ENCODE measurements at places on chromosomes 3 and 15.

- no peak for DNase-seq
These were observed 2.5 kb upstream of the PLCH1 start for GRCh38 chr3:155747286-155747945.

DNA sequence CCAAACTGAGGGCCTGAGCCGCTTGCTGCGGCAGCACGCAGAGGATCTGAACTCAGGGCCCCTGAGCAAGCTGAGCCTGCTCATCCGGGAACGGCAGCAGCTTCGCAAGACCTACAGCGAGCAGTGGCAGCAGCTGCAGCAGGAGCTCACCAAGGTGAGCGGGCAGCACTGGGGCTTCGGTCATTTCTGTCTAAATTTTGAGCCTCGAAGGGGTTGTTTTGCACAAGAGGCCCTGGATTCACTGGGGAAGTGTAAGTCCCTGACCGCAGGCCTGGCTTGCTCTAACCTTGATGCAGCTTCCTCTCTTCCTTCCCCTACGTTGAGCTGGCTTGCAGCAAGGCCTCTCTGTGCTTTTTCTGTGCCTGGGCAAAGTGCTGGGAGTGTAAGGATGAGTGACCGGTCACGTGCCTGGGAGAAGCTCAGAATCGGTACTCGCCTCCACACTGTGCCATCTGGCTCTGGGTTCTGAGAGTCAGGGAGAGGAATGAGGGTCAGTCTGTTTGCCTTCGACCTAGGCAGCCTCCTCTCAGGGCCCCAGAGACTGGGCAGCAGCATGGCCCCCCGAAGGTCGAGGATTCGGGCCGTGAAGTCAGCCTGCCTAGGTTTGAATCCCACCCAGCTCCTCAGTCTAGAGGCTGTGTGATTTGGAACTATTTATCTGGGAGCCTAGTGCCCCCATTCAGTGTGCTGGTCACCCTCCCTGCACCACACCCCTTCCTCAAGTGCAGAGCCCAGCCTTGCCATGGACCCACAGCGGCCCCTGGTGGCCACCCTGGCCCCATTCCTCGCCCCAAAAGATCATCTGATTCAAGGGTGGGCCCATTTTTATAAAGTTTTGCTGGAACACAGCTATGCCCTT is 1.4 kb downstream of the FES start:
- peak; percentile 84 for DNase-seq

- peak; percentile 26 for DNase-seq
These were observed 712 bp downstream of the RTF1 start for GRCh38 chr15:41417418-41418195.

DNA sequence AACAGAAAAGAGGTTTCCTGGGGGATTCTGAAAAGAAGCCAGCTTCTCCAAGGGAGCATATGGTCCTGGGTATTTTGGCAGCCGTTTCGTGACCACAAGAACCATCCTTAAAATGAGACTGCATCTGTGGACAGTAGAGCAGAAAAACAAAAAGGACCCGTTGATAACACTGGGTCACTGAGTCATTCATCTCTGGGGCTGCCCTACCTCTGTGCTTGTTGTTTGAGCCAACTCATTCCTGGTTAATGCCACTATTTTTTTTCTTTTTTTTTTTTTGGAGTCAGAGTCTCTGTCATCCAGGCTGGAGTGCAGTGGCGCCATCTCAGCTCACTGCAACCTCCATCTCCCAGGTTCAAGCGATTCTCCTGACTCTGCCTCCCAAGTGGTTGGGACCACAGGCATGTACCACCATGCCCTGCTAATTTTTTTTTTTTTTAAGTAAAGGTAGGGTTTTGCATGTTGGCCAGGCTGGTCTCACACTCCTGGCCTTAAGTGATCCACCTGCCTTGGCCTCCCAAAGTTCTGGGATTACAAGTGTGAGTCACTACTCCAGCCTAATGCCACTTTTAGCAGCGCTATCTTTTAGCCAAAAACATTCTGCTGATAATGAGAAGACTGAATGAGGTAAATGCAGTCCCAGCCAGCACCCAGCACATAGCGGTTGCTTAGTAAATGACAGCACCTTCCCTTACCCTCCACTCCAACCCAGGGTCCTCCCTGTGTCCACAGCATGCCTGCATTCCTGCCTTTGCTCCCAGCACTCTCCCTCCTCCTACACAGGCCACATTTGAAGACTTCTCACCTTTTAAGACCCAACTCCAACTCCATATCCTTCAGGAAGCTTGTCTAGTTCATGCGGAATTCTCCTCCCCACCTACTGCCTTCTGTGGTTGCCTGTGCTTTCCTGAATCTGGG is 9.1 kb upstream of the ISL2 start:
- DNase-seq: no peak

DNA sequence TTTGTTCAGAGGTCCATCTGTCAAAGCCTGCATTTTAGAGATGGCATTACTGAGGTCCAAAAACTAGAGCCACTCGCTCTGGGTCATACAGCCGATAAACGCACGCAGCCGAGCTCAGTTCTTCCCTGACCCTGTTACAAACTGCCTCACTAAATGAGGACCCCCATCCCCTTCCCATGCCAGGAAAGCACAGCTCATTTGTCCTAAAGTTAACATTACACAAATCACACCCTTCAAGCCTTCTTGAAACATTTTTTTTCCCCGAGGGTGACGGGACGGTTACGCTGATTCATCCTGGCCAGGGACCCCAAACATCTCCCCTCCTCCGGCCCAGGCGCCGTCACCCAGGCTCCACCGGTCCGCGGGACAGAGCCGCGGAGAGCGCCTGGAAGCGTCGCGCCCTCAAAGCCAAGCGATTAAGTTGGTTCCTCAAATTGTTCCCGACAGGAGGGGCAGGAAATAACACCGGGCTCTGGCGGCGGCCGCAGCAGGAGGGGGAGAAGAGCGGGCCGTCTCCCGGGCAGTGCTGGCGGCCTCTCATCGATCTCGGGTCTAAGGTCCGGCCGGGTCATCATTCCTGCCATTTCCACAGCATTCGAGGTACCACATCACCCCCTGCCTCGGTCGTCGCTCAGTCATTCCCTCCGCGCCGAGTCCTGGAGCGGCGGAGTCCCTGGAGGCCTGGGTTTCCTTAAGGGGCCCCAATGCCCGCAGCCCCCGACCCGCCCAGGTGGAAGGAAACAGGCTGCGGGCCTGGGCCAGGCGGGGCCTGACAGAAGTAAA is 619 bp upstream of the CMTM8 start:
- no peak for DNase-seq

DNA sequence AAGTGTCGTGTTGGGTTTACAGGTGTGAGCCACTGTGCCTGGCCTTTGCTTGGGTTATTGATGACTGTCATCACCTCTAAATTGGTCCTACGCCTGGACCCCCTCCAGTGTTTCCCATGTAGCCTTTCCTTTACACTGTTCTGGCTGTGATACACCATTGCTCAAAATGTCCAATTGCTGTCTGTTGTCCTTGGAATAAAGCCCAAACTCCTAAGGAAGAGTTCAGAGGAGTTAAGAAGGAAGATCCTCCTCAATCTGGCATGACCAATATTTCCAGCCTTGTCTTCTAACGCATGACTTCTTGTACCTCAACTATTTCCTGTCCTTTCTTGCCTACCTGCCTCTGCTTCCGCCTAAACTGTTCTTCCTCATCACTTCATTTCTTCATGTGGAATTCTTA is 113.1 kb downstream of the POLR2M start:
- no peak for DNase-seq

DNA sequence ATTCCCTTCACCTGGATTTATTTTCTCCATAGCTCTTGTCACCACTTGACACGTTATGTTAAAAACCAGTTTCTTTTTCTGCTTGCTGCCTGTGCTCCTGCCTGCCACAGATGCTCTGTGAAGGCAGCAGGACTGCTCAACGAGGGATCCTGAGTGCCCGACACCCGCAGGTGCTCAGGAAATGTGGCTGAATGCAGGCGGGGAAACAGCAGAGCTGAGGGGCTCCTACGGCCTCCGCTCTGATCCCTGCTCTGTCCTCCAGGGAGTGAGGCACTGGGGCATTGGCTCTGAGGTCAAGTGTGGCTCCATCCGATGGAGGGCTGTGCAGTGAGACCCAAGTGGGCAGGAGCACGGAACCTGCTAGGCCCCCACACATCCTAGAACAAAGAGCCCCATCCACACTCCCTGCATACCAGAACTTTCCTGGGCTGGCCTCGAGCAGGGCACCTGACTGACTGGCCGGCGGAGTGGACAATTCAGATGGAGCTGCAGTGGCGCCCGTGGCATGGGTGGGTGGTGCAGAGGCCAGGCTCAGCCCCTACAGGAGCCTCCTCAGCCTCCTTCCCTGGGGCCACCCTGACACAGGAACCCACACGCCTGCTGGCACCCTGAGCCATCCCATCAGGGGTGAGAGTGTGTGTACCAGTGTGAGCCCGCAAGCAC is 27.9 kb downstream of the IQSEC1 start:
- DNase-seq: no peak

DNA sequence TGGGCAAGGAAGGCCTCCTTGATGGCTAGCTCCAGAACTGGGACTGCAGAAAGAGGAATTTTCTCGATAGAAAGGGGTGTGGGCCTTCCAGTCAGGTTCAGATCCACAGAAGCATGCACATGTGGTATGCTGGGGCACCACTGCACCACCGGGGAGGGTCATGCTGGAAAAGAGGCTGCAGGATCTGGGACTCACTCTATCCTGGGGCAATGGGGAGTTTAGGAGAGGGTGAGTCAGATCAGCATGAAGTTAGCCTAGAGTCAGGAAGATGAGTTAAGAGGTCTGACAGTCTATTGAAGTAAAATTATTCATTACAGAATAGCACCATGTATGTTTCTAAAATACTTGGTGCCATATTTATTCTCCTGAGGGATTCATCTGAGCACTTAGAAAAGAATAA is 130.2 kb upstream of the TOPAZ1 start:
- no peak for DNase-seq

GRCh38 chr3:158381262-158381868 is 189.6 kb upstream of the MLF1 start:
- peak; percentile 8 for DNase-seq

DNA sequence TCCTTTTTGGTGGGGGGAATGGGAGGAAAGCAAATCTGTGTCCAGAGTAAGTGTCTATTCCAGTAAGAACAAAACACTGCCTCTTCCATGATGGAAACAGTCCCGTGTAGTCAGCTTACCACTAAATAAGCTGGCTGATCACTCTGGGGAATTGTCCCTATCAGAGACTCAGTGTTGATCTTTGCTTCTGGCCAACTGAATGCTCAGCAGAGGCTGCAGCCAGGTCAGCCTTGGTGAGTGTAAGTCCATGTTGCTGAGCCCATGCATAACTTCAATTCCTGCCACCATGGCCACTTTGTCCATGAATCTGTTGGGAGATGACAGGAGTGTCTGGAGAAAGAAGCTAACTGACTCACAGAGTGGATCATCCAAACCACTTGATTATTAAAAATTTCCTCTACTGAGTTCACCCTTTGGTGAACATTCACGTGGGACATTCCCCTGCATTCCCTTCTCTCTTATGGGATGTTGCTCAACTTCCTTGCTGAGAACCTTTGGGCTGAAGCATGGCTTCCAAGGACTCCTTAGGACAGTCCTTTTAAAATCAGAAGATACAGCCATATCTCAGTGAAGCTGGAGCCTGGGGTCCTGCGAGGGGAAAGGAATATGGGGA is 33.9 kb upstream of the XCR1 start:
- no peak for DNase-seq

GRCh38 chr15:50277370-50277769 is 11.8 kb upstream of the HDC start:
- DNase-seq: no peak

DNA sequence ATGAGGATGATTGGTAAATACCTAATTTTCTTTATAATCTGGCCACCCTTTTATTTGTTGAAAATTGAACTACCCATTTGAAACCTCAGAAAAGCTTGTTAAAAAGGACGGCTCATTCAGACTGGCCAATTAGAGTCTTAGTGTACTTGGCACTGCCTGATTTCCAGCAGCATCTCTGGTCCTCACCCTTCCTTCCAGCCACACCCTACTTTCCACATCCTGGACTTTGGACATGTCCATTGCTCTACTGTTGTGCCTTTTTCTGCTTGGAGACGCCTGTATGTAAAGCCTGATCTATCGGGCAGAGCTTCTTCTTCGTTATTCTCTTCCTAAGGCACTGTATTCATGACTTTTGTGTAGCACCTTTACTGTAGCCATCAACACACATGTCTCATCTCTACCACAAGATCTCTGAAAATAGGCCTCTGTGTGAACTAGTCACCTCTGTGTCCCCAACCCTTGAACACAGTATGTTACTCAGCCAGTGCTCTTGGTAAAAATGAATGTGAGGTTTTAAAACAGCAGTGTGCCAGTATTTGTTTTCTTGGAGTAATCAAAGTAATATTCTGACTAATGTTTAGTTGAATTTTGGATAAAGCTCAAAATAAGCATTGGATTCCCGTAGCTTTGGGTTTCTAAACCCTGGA is 6.8 kb downstream of the RBM5 start:
- DNase-seq: no peak

GRCh38 chr15:67564021-67564967 is 21.8 kb downstream of the MAP2K5 start:
- DNase-seq: peak; percentile 18

GRCh38 chr3:42830437-42831320 is 21.4 kb downstream of the ACKR2 start:
- DNase-seq: no peak

DNA sequence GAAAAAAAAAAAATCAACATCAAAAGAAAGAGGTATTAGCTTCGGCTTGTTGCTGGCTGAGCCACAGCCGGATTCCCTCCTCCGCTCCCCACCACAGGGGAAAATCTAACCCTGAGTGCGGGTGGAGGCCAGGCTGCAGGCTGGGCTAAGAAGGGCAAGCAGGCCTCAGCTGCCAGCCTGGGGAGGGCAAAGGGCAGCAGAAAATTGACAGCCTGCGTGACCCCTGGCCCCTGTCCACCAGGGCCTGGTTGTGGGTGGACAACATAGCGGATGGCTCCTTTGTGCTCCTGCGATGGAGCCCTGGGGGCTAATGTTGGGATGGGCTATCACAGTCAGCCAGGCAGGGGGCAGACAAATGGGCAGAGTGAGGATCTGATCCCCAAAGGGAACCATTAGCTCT is 25.4 kb downstream of the CACNA2D2 start:
- no peak for DNase-seq

GRCh38 chr15:69388260-69388705 is 25.9 kb upstream of the KIF23 start:
- no peak for DNase-seq

Measured in activated CD4-positive, alpha-beta T cell treated with anti-CD3 and anti-CD28 coated beads, Interleukin-2, amount 50 U/mL, for 16 hours (primary cell).